NCI-H1436 (cell line): ENCODE measurements at places on chromosomes 12 and 14.

DNA sequence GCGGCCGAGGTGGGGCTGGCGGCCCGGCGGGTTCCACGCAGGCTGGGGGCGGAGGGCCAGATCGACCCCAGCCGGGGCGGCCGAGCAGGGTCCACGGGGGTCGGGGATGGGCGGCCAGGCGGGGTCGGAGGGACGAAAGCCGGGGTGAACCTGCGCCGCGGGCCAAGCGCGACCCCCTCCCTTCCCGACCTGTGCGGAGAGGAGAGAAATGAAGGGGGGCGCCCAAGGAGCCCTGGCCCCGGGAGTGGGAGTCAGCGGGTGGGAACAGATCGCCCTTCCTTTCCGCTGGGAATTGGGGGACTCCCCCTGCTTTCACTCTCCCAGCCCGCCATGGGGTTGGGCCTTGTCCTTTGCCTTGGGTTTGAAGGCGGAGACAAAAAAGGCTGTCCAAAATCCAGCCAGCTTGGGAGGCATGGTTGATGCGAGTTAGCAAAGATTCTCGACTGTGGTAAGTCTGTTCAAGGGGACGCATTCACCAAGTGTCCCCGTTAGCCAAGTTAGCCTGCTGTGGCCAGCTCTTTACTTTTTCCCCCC lies 559 bp upstream of the CKAP4 start:
- peak; percentile 17 for DNase-seq

GRCh38 chr12:93762912-93763553 lies 85.9 kb downstream of the CRADD start:
- no peak for DNase-seq

GRCh38 chr12:131606218-131606901 lies 104.5 kb upstream of the SFSWAP start:
- DNase-seq, result no peak

DNA sequence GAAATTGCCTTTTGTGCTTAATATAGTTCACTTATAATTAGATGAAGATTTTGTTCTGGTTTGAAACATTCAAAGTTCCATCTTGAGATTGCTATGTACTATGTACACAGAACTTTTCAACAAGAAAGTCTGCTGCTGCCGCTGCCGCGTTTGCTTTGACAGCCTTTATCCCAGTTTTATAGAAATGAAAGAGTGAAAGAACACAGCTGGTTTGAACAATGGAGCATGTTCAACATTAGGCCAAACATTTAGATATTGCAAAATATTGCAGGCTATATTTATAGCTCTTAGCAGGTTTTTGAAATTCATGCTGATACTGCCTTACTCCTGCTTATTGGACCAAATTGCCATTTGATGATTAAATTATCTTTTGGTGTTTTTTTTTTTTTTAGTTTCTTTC lies 299.8 kb upstream of the PRKD1 start:
- DNase-seq, result no peak

DNA sequence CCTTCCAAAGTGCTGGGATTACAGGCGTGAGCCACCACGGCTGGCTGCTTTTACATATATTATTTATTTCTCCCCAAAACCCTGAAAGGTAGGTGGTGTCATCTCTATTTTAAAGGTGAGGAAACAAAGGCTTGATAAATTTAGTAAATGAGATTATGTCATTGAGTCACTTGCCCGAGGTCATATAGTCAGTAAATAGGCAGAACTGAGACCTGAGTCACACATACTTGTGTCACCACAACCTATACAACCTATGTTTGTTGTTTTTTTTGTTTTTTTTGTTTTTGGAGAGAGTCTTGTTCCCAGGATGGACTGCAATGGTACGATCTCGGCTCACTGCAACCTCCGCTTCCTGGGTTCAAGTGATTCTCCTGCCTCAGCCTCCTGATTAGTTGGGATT lies 12.8 kb downstream of the TSFM start:
- DNase-seq, result no peak

GRCh38 chr12:12562016-12562483 lies 613 bp downstream of the DUSP16 start:
- peak; percentile 17 for DNase-seq
